Smooth muscle cell of the brain vasculature (primary cell): ENCODE measurements at places on chromosomes 6 and 20.

- DNase-seq: no peak
Observed at GRCh38 chr6:14135893-14136539, 18.4 kb downstream of the CD83 start.

DNA sequence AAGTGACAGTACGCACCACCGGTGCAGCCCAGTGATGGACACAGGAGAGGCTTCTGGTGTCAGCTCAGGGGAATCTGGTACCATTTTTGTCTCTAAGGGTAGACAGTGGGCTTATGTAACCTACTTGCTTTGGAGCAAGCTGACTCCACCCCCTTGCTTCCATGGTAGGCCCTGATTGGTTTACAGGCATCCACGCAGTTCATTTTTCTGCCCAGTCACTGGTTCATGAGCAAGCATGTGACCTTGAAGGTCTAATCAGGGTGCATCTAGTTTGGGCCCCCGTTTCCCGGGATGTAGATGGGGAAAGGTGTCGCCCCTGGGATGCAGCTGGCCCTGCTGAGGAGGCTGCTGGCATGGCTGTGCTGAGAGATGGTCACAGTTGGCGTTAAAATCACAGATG, 244.8 kb upstream of the KCNG1 start:
- DNase-seq: no peak

DNA sequence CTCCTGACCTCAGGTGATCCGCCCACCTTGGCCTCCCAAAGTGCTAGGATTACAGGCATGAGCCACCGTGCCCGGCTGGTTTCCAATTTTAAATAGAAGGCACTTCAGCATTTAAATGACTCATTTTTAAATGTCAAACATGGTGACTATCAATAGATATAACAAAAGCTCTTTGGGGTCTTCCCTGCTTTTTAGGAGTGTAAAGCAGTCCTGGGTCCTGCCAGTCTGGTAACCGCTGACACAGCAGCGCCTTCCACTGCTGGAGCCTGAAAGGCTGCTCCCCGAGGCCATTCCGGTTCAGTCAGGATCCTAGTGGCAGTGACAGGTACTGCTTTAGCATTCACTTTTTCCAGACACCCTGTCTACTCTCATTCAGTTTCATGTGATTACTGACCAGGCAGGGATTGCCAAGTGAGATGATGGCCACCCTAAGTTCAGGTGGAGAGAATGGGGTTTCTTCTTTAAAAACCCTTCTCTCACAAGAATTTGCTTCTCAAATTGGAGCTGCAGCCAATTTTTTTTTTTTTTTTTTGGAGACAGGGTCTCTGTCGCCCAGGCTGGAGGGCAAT, 5.1 kb downstream of the DIDO1 start:
- no peak for DNase-seq

GRCh38 chr6:16331384-16332174, 93.2 kb downstream of the GMPR start:
- no peak for DNase-seq

DNA sequence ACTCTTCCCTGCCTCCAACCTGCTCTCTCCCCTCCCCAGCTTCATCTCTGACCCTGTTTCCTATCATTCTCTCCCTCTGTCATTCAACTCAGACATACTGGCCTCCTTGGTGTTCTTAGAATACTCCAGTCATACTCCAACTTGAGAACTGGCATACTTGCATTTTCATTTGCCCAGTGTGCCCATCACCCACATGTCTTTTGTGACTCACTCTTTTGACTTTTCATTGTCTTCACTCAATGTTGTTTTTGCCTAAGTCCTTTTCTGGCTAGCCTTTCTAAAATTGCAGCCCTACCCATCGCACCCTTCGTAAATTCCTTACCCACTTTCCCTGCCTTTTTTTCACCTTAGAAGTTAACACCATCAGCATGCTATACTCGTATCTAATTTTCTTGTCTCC, 77.0 kb upstream of the CD2AP start:
- no peak for DNase-seq

GRCh38 chr6:38933426-38933825, 115.2 kb upstream of the GLP1R start:
- no peak for DNase-seq

- no peak for DNase-seq
Observed at GRCh38 chr6:149867876-149868640, 3.9 kb upstream of the LRP11 start.

DNA sequence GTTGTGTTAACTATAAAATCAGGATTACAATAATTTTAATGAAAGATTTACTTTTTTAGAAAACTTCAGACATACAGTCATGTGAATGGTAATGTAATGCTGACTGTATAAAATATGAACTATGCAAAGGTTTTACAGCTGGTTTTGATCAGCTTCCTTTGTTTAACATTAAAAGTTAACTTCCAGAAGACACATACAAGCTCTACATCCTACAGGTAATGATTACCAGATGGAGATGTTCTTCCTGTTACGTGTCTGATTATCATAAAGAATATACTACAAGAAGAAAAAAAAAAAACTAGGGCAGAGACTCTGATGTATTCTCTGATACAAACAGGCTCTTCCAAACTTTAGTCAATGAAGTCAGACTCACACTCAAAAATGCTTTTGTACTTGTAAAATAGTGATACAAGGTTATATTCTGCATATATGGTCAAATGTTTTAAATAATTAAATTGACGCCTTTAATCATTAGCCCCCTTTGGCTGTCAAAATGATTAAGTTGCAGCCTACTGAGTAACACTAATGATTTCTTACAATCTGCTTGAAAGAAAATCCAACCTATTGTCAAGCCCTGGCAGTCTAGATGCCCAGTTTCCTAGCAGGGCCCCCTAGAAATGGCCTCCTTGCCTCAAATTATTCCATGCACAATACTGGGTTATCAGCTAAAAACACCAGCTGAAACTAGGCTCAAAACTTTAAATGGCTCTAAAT, 251.8 kb upstream of the RUNX2 start:
- DNase-seq: no peak

DNA sequence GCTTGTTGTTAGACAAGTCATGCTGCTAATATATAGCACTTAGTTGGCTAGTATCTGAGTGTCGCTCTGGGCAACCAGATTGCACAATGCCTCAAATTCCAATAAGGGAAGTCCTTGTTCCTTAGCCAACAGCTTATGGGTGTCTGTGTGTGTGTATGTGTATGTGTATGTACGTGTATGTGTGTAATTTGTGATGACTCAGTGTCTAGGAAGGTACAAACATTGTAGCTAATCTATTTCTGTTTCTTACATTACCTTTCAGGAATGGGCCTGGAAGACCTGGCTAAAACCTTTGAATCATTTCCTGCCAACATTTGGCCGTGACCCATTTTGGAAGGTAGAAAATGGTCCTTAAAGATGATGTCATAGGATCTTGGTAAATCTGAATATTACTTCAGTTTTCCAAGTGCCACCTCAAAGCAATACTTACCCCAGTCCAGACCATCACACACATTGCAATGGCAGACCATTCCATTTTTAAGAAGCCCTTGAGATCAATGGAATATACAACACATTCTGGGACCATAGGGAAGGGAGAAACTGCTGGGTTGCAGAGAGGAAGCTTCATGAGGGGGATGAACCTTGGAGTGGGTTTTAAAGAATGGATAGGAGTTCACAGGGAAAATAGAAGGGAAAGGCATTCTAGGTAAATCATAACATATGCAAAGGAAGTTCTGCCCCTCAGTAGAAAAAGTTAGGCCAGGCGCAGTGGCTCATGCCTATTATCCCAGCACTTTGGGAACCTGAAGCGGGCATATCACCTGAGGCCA, 25.1 kb downstream of the NEDD9 start:
- DNase-seq: peak; percentile 37

DNA sequence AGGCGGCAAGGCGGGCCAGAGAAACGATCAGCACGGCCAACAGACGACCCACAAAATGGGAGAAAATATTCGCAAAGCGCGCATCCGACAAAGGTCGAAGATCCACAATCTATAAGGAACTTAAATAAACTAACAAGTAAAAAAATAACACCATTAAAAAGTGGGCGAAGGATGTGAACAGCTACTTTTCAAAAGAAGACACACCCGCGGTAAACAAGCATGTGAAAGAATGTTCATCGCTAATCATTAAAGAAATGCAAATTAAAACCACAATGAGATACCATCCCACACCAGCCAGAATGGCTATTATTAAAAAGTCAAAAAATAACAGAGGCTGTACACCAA, 117.8 kb upstream of the SIRPA start:
- no peak for DNase-seq

DNA sequence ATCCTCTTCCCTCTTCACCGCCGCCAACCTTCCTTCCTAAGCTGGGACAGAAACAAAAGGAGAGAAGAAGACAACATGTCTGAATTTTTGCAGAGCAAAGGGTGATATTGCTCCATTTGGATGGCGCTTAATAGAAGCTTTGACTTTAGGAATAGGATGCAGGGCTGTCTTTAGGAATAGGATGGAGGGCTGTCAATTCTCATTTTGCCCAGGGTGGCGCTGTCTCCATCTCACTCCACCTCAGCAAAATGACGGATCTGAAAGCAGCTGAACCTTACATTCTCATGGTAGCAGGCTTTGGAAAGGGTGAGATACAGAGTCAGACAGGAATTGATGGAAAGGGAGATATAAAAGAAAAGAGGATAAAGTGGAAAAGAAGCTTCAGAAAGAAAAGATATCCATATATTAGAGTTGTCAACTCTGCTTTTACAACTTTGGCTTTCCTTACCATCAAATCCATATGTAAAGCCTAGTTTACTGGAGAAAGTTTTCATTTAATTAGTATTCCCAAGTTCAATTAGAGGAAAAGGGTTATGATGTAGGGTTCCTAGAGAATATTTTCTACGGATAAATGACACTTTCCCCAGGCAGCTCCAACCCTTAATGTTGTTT, 2.4 kb downstream of the MTCL3 start:
- DNase-seq: no peak

DNA sequence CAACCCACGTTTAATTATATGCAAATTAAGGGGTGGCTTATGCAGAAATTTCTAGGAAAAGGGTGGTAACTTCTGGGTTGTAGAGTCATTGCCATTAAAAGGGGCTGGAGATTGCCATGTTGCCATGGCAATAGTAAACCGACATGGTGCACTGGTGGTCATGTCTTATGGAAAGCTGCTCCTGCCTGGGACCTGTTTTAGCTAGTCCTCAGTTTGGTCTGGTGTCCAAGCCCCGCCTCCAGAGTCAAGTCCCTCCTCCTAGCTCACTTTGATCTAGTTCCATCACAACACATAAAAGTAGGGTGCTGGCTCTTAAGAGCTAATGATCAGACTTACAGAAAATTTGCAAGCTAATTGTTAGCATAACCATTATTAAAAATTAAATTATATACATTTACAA, 5.3 kb downstream of the SLC22A2 start:
- no peak for DNase-seq

GRCh38 chr6:76703786-76704185, 631.3 kb upstream of the IMPG1 start:
- no peak for DNase-seq

DNA sequence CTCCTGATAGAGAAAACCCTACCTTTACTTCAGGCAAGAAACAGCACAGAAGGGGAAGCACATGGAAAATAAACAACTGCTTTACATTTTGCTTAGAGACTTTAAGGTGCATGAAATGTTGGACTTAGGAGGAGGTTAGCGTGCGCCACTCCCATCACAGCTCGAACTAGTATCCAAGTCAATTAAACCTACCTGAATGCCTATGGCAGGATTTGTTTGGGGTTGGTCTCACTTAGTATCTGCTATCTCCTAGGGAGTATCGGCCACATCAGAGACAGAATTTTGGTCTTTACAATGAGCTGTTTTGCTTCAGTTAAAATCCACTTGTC, 12.0 kb downstream of the CYP24A1 start:
- no peak for DNase-seq

- no peak for DNase-seq
Observed at GRCh38 chr6:137798261-137798660, 68.8 kb upstream of the TNFAIP3 start.

DNA sequence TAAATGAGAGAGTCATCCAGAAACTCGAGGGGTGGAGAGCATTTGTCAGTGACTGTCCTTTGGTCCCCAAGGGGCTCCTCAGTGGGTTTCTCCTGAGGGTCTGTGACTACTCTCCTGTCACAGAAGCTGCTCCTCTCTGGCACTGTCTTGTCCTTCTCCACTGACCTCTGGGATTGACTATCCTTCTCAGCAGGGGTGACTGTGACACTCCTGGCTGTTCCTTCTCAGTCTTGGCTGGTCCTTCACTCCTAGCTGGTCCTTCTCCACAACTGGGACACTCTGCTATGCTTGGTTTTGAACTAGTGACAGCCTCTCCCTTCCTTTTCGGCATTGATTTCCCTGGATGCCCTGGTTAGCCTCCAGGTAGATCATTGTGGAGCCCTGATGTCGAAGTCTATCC, 33.5 kb downstream of the DYNLT1 start:
- DNase-seq: no peak

DNA sequence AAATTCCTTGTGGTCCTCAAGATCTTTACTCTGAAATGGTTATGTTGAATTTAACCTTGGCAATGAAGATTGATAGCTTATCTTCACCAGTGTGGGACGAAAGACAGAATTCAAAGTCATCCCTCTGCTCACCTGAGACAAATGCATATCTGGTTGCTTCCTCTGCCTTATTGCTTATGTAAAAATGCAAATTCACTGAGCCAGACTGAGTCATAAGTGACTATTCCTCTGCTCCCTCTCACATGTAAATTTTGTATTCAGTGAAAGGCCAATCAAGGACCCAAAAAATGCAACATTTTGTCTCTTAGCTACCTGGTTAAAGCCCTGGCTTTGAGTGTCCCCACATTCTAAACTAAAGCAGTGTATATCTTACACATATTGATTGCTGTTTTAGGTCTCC, 593.1 kb upstream of the GJE1 start:
- no peak for DNase-seq

DNA sequence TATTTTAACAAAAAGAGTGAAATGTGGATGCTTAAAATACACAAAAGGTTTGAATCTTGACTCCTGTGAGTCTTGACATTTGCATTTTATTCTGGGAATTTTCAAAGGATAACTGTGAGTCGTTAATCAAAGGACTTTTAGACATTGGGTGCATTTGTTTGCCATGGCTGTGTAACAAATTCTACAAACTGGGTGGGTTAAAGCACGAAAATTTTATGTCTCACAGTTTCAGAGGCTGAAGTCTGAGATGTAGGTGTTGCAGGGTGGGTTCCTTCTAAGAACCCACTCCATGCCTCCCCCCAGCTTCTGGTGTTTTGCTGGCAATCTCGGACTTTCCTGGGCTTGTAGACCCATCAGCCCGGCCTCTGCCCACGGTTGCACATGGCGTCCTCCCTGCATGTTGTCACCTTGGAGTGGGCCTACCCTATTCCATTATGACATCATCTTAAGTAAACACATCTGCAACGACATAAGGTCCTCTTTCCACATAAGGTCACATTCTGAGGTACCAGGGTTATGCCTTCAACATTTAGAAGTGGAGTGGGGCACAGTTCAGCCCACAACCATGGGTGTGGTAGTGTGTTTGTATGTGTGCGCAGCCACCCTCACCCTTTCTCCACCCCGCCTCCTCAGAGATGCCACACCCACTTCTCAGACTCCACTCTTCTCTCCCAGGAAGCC, 113.1 kb downstream of the FOXA2 start:
- DNase-seq: no peak

- DNase-seq: no peak
Observed at GRCh38 chr6:169896826-169897456, 145.5 kb downstream of the ERMARD start.

GRCh38 chr6:139540276-139540675, 165.8 kb upstream of the CITED2 start:
- DNase-seq: no peak

- DNase-seq: no peak
Observed at GRCh38 chr20:40274912-40275533, 414.0 kb downstream of the MAFB start.
